ENCODE measurements at places on chromosomes 2 and 18. TPM values are rescaled to one million over a fixed set of nuclear protein-coding genes. Genes with fewer than 3 reads are reported as not detected.

GRCh38 chr2:171814883-171815282, 79.2 kb downstream of the SLC25A12 start:
- H3K4me1 ChIP-seq, result peaks cover 14% of the 10 kb centered on the region
- H3K4me3 ChIP-seq, result no peak overlapping the region
- H3K27me3 ChIP-seq, result no peaks in the 10 kb centered on the region

GRCh38 chr2:206820807-206821206, 55.4 kb downstream of the FASTKD2 start:
- H3K27me3 ChIP-seq, result no peaks in the 10 kb centered on the region
- H3K36me3 ChIP-seq, result no peaks in the 10 kb centered on the region
- no peak overlapping the region for H3K4me3 ChIP-seq

Gene SLC8A1
- total RNA-seq, result 18.0 TPM

DNA sequence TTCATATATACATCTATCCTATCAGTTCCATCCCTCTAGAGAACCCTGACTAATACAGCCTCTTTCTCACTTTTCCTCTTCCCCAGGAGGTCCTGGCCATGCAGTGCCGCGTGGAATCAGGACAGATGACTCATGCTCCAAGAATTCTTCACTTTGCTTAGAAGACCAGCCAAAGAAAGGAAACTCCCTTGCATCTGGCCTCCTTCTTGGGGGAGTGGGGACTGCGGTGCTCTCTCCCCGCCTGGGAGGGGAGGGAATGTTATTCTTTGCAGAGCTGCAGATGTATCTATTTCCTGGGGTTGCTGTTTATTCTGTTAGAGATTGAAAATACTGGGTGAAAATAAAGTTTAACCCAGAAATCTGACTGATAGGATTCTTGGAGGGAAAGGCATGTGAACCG, 111.5 kb upstream of the SH3BP4 start:
- peaks cover 47% of the 10 kb centered on the region for H3K4me1 ChIP-seq
- H3K36me3 ChIP-seq, result no peaks in the 10 kb centered on the region
- DNase-seq, result peak; percentile 90
- H3K4me3 ChIP-seq, result peak overlapping the region; percentile 10

GRCh38 chr2:109266496-109266895, 137.5 kb downstream of the SH3RF3 start:
- H3K4me3 ChIP-seq, result no peak overlapping the region
- H3K36me3 ChIP-seq, result peaks cover 2% of the 10 kb centered on the region
- peaks cover 90% of the 10 kb centered on the region for H3K4me1 ChIP-seq
- peak overlapping the region; percentile 68 for H3K27ac ChIP-seq
- no peaks in the 10 kb centered on the region for H3K27me3 ChIP-seq

DNA sequence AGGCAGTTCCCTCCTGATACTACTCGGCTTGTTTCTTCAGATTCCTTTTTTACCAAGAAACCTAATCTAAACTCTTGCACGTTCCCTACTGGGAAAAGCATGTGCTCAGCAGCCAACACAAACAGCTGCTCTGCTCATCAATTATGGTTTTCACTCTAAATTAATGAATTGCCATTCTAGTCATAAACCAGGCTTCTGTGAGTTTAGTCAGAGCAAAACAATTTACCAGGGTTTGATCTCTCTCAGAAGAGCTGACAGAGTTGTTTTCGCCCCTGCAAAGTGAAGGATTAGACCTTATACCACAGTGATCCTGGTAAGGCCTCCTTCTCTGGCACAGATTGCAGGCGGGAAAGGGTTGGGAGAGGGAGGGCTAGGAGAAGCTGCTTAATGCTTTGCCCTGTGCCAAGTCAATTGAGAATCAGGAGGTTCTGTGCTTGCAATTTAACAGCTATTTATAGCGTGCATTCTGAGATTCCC, 57.2 kb downstream of the REEP1 start:
- peaks cover 12% of the 10 kb centered on the region for H3K27me3 ChIP-seq
- no peak overlapping the region for H3K4me3 ChIP-seq
- DNase-seq, result peak; percentile 21
- no peak overlapping the region for H3K27ac ChIP-seq
- H3K36me3 ChIP-seq, result no peaks in the 10 kb centered on the region

DNA sequence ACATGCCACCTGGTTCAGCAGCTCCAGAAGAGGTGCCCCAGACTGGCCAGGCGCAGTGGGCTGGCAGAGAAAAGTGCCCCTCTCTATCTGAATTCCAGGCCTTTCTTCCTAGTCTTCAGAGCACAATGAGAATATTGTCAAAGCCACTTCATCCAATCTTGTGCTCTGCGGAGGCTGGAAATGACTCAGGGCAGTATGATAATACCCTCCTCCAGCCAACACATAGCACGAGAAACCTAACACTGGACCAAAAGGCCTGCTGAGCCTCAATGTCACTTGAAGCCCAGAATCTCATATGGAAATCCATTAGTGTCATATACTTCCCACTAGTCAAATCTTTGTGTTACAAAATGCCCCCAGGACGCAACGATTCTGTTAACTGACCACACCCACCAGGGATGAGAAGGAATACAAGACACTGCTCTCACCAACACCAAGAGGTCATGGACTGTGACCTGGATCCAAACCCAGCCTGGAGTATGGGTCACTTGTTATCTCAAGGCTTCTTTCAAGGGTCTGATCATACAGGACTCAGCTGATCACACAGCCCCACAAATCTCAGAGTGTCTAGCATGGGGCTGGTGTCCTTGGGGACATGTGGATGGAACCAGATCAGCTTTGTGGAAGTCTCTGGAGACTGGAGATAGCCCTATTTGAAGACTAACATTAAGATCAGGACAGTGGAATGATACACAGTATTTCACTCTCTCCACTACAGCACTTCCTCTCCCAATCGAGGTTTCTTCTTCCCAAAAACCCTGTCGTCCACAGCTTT, 10.1 kb downstream of the KIF3C start:
- DNase-seq, result no peak
- H3K4me3 ChIP-seq, result no peak overlapping the region
- H3K27ac ChIP-seq, result peak overlapping the region; percentile 19
- H3K4me1 ChIP-seq, result peaks cover 14% of the 10 kb centered on the region

DNA sequence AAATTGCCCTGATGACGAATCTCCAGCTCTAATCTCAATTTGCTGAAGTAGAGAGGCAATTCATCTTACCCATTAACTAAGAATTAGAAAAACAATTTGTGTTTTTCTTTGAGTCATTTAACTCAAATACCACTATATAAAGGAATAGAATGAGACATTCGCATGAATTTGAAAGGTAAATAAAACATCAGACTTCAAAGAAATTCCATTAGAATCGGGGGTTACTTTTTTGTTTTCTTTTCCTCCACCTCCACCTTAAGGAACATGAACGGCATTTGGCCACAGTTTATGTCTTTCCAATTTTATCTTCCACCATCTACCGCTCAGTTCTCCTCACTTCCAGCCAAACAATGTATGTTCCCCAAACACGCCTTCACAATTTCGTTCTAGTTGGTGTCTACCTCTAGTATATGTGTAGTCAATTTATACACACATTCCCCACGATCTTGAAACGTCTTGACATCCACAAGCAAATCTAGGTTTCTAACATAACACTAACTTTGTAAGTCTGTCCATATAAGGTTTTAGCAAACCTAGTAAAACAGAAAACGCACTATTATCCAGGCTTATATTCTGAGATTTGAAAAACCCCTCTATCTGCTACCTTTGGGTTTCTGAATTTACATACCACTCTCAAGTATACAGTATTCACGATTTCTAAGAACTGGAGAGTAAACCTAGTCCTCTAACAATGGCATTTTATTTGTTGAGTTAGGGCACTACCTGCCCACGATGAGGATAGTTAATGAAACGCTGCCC, 1.2 kb upstream of the SMCHD1 start:
- peak overlapping the region; percentile 92 for H3K27ac ChIP-seq
- H3K36me3 ChIP-seq, result no peaks in the 10 kb centered on the region
- no peak for DNase-seq
- peaks cover 26% of the 10 kb centered on the region for H3K4me1 ChIP-seq
- H3K27me3 ChIP-seq, result peaks cover 2% of the 10 kb centered on the region

GRCh38 chr2:155844461-155844860, 488.1 kb downstream of the NR4A2 start:
- no peak for DNase-seq
- H3K27ac ChIP-seq, result no peak overlapping the region

GRCh38 chr2:18399601-18400000, 160.9 kb downstream of the RDH14 start:
- H3K4me3 ChIP-seq, result no peak overlapping the region
- H3K36me3 ChIP-seq, result no peaks in the 10 kb centered on the region
- peaks cover 2% of the 10 kb centered on the region for H3K4me1 ChIP-seq
- no peak overlapping the region for H3K27ac ChIP-seq
- no peak for DNase-seq
- H3K27me3 ChIP-seq, result no peaks in the 10 kb centered on the region

DNA sequence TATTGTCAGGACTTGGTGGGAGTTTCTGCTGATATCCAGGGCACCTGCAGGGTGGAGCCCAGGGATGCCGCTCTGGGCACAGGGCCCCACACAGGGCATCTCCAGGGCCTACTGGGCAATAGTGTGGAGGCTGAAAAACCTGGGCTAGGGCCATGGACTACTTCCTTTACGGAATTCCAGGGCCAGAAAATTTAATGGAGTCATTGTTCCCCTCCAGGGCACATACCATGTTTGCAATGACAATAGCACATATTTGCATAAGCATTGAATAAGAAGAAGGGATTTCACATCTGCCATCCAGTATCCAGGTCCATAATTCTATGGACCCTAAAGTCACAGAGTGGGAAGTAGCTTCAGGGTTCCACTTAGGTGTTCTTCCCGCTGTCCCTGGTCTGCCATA, 103.8 kb upstream of the TPO start:
- H3K36me3 ChIP-seq, result no peaks in the 10 kb centered on the region
- H3K4me1 ChIP-seq, result no peaks in the 10 kb centered on the region
- H3K27ac ChIP-seq, result no peak overlapping the region
- no peaks in the 10 kb centered on the region for H3K27me3 ChIP-seq
- H3K4me3 ChIP-seq, result no peak overlapping the region
- DNase-seq, result no peak

GRCh38 chr2:54561010-54561409, 104.9 kb downstream of the SPTBN1 start:
- no peak for DNase-seq
- peak overlapping the region; percentile 90 for H3K4me3 ChIP-seq
- H3K36me3 ChIP-seq, result no peaks in the 10 kb centered on the region
- H3K27me3 ChIP-seq, result no peaks in the 10 kb centered on the region

DNA sequence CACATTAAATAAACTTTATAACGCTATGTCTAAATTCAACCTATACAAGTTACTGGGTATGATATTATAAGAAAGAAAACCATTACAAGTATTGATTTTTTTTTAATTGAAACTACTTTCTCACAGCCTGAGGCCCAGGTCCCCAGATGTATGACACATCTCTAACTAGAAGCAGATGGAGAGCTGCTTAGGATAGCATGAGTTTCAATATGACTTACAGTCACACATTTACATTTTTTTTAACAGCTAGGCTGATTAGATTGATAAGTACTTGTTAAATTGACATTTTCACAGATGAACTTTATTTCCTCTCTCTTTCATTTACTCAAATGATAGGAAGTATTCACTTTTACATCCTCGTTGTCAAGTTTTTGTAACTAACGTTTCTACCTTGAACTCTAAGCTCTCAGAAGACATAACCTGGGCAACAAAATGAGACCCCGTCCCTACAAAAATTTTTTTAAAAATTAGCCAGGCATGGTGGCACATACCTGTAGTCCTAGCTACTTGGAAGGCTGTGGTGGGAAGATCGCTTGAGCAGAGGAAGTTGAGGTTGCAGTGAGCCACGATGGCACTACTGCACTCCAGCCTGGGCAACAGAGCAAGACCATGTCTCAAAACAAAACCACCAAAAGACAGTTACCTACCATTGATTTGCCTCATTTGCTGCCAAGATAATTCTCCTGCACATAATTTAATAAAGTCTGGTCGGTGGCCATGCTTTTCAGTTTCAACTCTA, 52.4 kb downstream of the STK39 start:
- H3K27ac ChIP-seq, result peak overlapping the region; percentile 34
- H3K4me1 ChIP-seq, result peaks cover 53% of the 10 kb centered on the region

- no peak for DNase-seq
- H3K27ac ChIP-seq, result no peak overlapping the region
- no peak overlapping the region for H3K4me3 ChIP-seq
- no peaks in the 10 kb centered on the region for H3K36me3 ChIP-seq
- H3K27me3 ChIP-seq, result peaks cover 5% of the 10 kb centered on the region
Observed at GRCh38 chr2:169294001-169294675, 68.2 kb downstream of the LRP2 start.

- H3K4me1 ChIP-seq, result peaks cover 3% of the 10 kb centered on the region
- no peaks in the 10 kb centered on the region for H3K27me3 ChIP-seq
- H3K27ac ChIP-seq, result no peak overlapping the region
- H3K36me3 ChIP-seq, result no peaks in the 10 kb centered on the region
- no peak overlapping the region for H3K4me3 ChIP-seq
Observed at GRCh38 chr2:62119311-62119974, 76.5 kb upstream of the B3GNT2 start.

Gene HES6
- 6.5 TPM for total RNA-seq

DNA sequence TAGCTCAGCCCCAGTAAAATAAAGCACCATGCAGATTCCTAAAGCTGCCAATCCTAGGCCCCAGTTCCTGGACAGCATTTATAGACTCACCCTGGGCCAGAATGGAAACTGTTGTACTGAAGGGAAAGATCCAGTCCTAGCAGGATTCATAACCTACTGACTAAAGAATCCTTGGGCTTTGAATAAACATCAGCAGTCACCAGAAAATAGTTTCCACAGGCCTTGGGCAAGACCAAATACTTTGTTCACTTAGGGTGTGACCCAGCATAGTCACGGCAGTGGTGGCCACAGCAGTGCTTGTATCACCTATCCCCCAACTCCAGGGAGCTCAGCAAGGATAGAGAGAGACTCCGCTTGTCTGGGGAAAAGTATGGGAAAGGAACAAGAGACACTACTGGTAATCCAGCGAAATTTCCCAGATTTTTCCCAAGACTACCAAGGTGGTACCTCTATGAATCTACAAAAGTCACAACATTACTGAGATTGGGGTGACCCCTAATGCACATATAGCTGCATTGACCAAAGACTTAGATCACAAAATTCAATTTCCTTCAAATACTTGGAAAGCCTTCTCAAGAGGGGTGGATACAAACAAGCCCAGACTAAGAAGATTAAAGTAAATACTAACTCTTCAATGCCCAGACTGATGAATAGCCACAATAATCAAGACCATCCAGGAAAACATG, 748.1 kb upstream of the LRATD1 start:
- no peaks in the 10 kb centered on the region for H3K4me1 ChIP-seq
- H3K27ac ChIP-seq, result no peak overlapping the region
- H3K27me3 ChIP-seq, result no peaks in the 10 kb centered on the region
- DNase-seq, result no peak

GRCh38 chr2:233643128-233643527, 6.9 kb downstream of the UGT1A10 start:
- H3K36me3 ChIP-seq, result peaks cover 4% of the 10 kb centered on the region
- H3K4me1 ChIP-seq, result no peaks in the 10 kb centered on the region
- H3K27ac ChIP-seq, result no peak overlapping the region
- no peak overlapping the region for H3K4me3 ChIP-seq
- H3K27me3 ChIP-seq, result peaks cover 41% of the 10 kb centered on the region

DNA sequence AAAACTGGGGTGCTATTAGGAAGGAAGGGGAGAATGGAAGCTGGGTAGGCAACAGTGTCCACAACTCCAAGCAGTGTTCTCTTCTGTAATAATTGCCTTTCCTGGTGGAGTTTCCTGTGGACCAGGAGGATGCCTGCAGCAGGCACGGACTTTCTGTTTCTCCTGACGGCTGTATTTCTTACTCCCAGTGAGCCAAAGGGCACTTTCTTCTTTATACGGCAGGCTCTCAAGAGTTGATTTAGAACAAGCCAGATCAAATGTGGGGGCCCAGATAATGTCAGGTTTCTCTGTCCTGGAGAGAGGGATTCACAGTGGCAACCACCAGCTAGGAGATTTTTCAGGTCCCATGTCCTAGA, 13.0 kb upstream of the PROC start:
- peak overlapping the region; percentile 81 for H3K27ac ChIP-seq
- peak; percentile 17 for DNase-seq
- peaks cover 74% of the 10 kb centered on the region for H3K4me1 ChIP-seq
- H3K4me3 ChIP-seq, result no peak overlapping the region

All from osteocyte (in vitro differentiated cells).